Left renal pelvis (tissue), 4 donors: ENCODE measurements at places on chromosomes 7 and 10. TPM values are rescaled to one million over a fixed set of nuclear protein-coding genes. Genes with fewer than 3 reads are reported as not detected.

GRCh38 chr7:22586101-22586785 lies 86.3 kb upstream of the STEAP1B start:
- DNase-seq = no peak

DNA sequence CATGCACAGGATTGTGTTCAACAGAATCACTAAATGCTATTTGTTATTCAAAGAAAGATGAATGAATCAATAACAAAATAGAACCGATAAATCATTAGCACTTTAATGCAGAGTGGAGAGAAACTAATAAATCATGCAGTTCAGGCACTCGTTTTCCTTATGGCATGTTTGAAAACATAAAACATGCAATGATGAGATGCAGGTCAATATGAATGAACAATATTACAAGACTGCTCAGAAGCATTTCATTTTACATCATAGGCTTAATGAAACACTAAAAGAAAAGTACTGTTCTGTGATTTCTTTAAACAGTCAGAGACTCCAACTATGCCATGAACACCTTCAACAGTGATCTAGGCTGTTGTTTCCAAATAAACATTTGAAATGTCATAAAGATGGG lies 158.1 kb upstream of the ETV1 start:
- DNase-seq = no peak

DNA sequence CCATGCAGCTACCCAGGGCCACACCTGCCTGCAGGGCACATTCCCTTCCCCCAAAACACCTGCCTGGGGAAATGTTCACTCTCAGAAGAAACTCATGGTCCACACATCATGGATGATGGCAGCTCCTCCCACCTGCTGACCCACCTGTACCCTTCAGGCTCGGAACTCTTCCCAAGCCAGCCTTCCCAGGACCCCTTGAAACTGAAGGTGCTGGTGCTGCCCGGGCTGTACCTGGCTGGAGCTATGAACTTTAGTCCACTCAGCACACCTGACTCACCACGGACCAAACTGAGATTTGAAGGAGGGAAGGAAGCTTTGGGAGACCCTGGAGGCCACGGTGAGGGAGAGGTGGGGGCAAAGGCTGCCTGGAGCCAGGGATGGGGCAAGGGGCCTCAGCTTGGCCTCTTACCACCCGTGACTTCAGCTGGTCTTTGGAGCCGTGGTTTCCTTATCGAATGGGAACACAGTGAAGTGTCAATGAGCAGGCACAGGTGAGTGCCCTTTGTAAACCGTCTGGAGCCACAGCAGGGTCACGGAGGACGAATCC lies 30.1 kb upstream of the INPP5A start:
- DNase-seq = no peak

SLC13A1 gene
- polyA plus RNA-seq = 0.25 TPM

DNA sequence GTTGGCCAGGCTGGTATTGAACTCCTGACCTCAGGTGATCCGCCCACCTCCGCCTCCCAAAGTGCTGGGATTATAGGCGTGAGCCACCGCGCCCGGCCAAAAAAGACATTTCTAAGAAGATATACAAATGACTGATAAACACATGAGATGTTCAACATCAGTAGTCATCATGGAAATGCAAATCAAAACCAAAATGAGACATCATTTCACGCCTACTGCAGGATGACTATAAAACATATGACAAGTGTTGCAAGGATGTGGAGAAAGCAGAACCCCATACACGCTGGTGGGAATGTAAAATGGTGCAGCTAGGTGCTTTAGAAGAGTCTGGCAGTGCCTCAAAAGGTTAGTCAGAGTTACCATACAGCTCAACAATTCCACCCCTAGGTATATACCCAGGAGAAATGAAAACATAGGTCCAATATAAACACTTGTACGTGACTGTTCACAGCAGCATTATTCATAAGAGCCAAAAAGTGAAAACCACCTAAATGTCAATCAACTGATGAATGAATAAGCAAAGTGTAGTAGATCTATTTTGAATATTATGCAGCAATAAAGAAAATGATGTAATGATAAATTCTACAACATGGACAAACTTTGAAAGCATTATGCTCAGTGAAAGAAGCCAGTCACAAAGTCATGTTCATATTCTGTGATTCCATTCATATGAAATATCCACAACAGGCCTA lies 24.5 kb downstream of the TMEM209 start:
- DNase-seq = no peak
